HepG2 (cell line): ENCODE measurements at places on chromosomes 12 and 14. TPM values are rescaled to one million over a fixed set of nuclear protein-coding genes. Genes with fewer than 3 reads are reported as not detected.

TMCC3 gene
- total RNA-seq: not detected in 2 replicates

AKAP5 gene
- total RNA-seq: 1.5 and 2.1 TPM in 2 replicates

TCL1B gene
- total RNA-seq: not detected in 2 replicates

ASB2 gene
- total RNA-seq: 0.46 and 0.82 TPM in 2 replicates

ACSM4 gene
- total RNA-seq: not detected in 2 replicates

TEAD4 gene
- 45.0 and 46.3 TPM in 2 replicates for total RNA-seq

STX2 gene
- 12.4 and 13.4 TPM in 2 replicates for total RNA-seq

DNA sequence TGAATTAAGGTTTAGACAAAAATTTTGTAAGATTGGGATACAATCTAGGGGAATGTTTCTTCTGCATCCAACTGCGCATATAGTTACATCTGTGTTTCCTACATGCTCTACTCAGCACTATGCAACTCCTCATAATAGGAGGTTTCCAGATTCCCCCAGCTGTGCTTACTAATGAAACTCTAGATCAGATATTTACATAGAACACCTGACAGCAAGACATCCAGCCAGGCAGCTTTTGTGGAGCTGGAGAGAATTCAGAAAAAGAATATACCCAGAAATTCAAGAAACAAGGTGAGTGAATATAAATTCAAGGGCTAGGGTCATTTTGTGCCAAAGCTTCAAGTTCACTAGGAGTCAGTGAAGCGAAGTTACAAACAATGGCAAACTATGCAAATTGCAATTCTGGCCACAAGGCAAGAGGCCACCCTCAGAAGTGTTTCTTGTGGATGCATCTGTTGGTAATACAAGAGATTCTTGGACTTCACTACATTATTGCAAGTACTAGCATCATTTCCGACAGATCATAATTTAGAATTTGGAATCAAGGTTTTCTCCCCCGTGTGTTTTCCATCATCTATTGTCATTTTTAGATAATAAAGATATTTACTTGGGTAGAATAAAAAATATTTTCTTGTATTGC, 341.2 kb upstream of the NAV3 start:
- no peaks in the 10 kb centered on the region for H3K4me1 ChIP-seq
- no peak for DNase-seq
- H3K27me3 ChIP-seq: no peaks in the 10 kb centered on the region
- no peak overlapping the region for H3K27ac ChIP-seq

- no peak overlapping the region for H3K4me3 ChIP-seq
- peaks cover 53% of the 10 kb centered on the region for H3K4me1 ChIP-seq
- no peaks in the 10 kb centered on the region for H3K27me3 ChIP-seq
- no peaks in the 10 kb centered on the region for H3K36me3 ChIP-seq
These were observed 53.6 kb downstream of the ARF6 start for GRCh38 chr14:49946320-49947141.

GRCh38 chr14:88454886-88455285, 69.4 kb downstream of the SPATA7 start:
- H3K4me3 ChIP-seq: no peak overlapping the region
- no peaks in the 10 kb centered on the region for H3K4me1 ChIP-seq
- H3K36me3 ChIP-seq: no peaks in the 10 kb centered on the region

- H3K4me1 ChIP-seq: peaks cover 45% of the 10 kb centered on the region
- H3K36me3 ChIP-seq: no peaks in the 10 kb centered on the region
- H3K4me3 ChIP-seq: no peak overlapping the region
- DNase-seq: no peak
- H3K27me3 ChIP-seq: peaks cover 8% of the 10 kb centered on the region
These were observed 4.2 kb downstream of the RARG start for GRCh38 chr12:53227836-53228235.

GRCh38 chr14:66117600-66117999, 368.6 kb upstream of the CCDC196 start:
- no peak overlapping the region for H3K4me3 ChIP-seq
- no peaks in the 10 kb centered on the region for H3K4me1 ChIP-seq
- H3K36me3 ChIP-seq: no peaks in the 10 kb centered on the region
- H3K27ac ChIP-seq: no peak overlapping the region
- no peak for DNase-seq
- H3K27me3 ChIP-seq: no peaks in the 10 kb centered on the region

- H3K27ac ChIP-seq: no peak overlapping the region
- no peak for DNase-seq
- H3K4me1 ChIP-seq: peaks cover 28% of the 10 kb centered on the region
- H3K4me3 ChIP-seq: no peak overlapping the region
- 0 out of 3 replicates have a peak, but pooled peaks cover 5% of the 10 kb centered on the region for H3K36me3 ChIP-seq
These were observed 6.8 kb downstream of the SCYL2 start for GRCh38 chr12:100273782-100274181.

DNA sequence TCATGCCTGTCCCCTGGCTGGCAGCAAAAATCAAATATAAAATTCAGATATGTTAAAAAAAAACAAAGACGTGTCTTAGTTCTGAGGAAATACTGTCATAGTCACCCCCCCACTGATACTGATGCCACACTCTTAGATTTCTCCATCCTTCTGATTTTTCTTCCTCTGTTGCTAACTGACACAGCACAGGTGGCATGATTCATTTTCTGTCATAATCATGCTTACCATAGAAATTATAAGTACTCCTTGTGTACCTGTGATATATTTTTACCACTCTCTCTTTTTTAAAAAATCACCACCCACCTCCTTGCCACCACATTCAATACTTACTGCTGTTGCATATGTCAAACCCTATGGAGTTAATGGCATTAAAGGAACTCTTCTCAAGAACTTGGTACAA, 209.2 kb downstream of the PPM1H start:
- H3K36me3 ChIP-seq: peaks cover 34% of the 10 kb centered on the region
- no peak overlapping the region for H3K4me3 ChIP-seq
- H3K27ac ChIP-seq: no peak overlapping the region
- no peak for DNase-seq
- no peaks in the 10 kb centered on the region for H3K4me1 ChIP-seq
- no peaks in the 10 kb centered on the region for H3K27me3 ChIP-seq

GRCh38 chr14:22474730-22475351, 114.2 kb downstream of the DAD1 start:
- no peaks in the 10 kb centered on the region for H3K36me3 ChIP-seq
- H3K27me3 ChIP-seq: peaks cover 4% of the 10 kb centered on the region; the same call in 2 of the 3 replicates
- no peaks in the 10 kb centered on the region for H3K4me1 ChIP-seq
- H3K4me3 ChIP-seq: no peak overlapping the region

GRCh38 chr14:100440207-100440631, 117.1 kb downstream of the SLC25A47 start:
- H3K4me3 ChIP-seq: no peak overlapping the region
- no peaks in the 10 kb centered on the region for H3K27me3 ChIP-seq
- no peaks in the 10 kb centered on the region for H3K36me3 ChIP-seq
- peak; percentile 73 for DNase-seq
- H3K4me1 ChIP-seq: peaks cover 23% of the 10 kb centered on the region

GRCh38 chr12:81257947-81258551, 180.2 kb downstream of the ACSS3 start:
- no peaks in the 10 kb centered on the region for H3K4me1 ChIP-seq
- peaks cover 8% of the 10 kb centered on the region; the same call in 1 of the 2 replicates for H3K36me3 ChIP-seq
- H3K27ac ChIP-seq: no peak overlapping the region
- no peaks in the 10 kb centered on the region for H3K27me3 ChIP-seq

DNA sequence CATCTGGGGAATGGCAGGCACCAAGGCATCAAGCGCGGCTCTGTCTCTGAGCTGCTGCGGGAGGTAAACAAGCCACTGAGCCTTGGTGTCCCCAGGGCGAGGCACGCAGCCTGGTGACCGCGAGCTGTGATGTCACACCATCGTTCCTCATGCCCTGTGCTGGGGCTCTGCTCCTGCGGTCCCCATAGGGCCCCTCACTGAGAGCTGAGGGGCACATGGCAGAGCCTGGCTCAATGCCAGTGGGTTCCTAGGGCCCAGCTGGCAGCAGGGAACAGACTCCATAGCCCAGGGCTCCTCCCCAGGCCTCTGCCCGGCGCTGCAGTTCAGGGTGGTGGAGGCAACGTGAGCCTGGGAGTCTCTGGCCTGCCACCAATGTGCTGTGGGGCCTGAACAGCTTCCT, 22.6 kb downstream of the CHGA start:
- H3K27ac ChIP-seq: no peak overlapping the region
- peaks cover 4% of the 10 kb centered on the region; the same call in 1 of the 3 replicates for H3K36me3 ChIP-seq
- no peak overlapping the region for H3K4me3 ChIP-seq
- no peaks in the 10 kb centered on the region for H3K27me3 ChIP-seq
- no peak for DNase-seq

DNA sequence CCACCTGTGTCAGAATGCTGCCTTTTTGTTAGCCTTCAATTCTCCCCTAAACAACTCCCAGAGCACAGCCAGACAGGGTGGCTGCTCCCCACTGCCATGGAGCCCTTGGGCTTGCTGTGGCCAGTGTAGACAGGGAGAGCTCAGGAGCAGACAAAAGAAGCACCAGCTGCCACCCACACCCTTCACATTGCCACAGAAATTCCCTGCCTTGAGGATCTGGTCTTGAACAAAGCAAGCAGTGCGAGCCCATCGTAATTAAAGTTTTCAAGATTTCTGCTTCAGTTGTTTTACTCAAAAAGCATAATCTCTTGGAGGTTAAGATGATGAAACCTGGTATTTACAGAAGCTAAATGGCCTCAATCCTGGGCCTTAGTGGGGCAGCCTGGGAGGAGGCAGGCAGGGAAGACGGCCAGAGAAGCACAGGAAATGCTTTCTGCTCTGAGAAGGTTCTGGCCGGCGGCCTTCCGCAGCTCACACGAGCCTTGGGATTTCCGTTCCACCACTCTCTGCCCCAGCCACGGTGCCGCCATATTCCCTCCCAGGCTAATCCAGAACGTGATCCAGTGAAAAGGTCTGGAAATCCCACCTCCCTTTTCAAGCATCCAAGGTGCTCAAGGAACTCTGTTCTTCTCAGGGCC, 535.2 kb downstream of the BCL11B start:
- H3K4me1 ChIP-seq: no peaks in the 10 kb centered on the region
- H3K4me3 ChIP-seq: no peak overlapping the region
- H3K27me3 ChIP-seq: no peaks in the 10 kb centered on the region
- DNase-seq: no peak

GRCh38 chr14:100844846-100845245, 18.9 kb downstream of the MEG3 start:
- H3K27me3 ChIP-seq: no peaks in the 10 kb centered on the region
- peaks cover 63% of the 10 kb centered on the region for H3K4me1 ChIP-seq
- H3K4me3 ChIP-seq: no peak overlapping the region
- H3K27ac ChIP-seq: no peak overlapping the region
- no peaks in the 10 kb centered on the region for H3K36me3 ChIP-seq

GRCh38 chr12:108403952-108404351, 64.8 kb upstream of the CMKLR1 start:
- DNase-seq: no peak
- H3K36me3 ChIP-seq: no peaks in the 10 kb centered on the region
- H3K27ac ChIP-seq: no peak overlapping the region
- H3K4me1 ChIP-seq: no peaks in the 10 kb centered on the region
- no peaks in the 10 kb centered on the region for H3K27me3 ChIP-seq

- DNase-seq: no peak
- H3K4me1 ChIP-seq: no peaks in the 10 kb centered on the region
- no peak overlapping the region for H3K27ac ChIP-seq
- no peaks in the 10 kb centered on the region for H3K36me3 ChIP-seq
- peaks cover 73% of the 10 kb centered on the region for H3K27me3 ChIP-seq
These were observed 5.8 kb downstream of the SLC22A17 start for GRCh38 chr14:23346693-23347405.

GRCh38 chr14:23567186-23568020, at the start of gene AP1G2:
Gene AP1G2, minus strand, starts transcription at chr14:23567791. Its CDS starts 477 bp downstream, at chr14:23567314.
- DNase-seq: peak; percentile 97
- peak within 1 kb of the TSS; percentile 41 for H3K27ac ChIP-seq

DNA sequence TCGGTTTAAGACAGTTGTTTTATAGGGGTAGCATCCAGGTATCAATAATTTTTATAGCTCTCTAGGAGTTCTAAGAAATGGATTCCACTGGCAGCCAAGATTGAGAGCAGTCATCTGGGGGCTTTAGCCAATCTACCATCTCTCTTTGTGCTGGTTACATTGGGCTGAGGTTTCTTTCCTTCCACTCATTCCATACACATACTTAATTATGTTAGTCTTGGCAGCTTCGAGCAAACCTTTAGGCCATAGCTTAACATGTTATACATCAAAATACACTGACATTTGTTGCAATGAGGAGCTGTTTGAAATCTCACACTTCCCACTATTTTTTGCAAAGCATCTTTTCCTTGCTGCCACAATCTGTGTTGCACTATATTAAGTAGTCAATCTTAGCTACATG, 63.1 kb downstream of the ARMH4 start:
- H3K27me3 ChIP-seq: no peaks in the 10 kb centered on the region
- H3K4me1 ChIP-seq: no peaks in the 10 kb centered on the region
- H3K27ac ChIP-seq: no peak overlapping the region
- DNase-seq: no peak
- H3K4me3 ChIP-seq: no peak overlapping the region

DNA sequence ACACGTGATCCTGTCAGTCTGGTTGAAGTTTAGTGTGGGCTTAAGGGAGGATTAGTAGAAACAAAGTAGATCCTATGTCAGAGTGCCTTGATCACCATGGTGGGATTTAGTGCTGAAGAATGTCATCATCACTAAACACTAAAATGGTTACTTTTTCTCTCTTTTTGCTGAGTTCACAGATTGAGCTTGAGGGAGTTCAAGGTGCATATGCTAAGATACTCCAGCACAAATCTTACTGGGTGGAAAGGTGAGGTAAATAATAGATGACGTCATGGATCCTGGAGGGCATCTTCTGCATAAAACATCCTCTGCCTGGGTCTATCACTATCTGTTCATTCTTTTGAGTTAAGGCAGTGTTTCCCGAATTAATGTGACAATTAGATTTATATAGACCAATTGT, 4.9 kb downstream of the GALNT8 start:
- no peaks in the 10 kb centered on the region for H3K4me1 ChIP-seq
- H3K4me3 ChIP-seq: no peak overlapping the region
- H3K27me3 ChIP-seq: peaks cover 26% of the 10 kb centered on the region; the same call in 2 of the 3 replicates
- no peaks in the 10 kb centered on the region for H3K36me3 ChIP-seq
- DNase-seq: no peak

DNA sequence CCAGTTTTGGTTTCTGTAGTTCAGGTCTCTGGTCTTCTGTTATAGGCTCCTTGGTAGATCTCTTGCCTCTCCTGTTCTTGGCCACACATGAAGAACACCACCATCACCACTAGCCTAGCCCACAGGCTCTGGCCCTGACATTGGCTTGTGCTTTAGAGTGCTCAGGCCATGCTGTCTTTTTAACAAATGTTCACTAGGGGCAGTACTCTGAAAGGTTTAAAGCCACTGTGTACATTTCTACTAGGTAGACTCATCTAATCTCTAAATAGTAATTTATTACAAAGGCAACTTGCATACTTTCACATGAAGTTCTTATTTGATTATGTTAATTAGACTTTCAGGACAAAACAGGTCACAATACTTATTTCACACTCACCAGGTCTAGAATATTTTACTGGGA, 38.3 kb downstream of the PDE6H start:
- DNase-seq: no peak
- H3K36me3 ChIP-seq: no peaks in the 10 kb centered on the region
- H3K27ac ChIP-seq: no peak overlapping the region
- no peak overlapping the region for H3K4me3 ChIP-seq
